Activated T-helper 17 cell treated with anti-CD3 and anti-CD28 coated beads, Interleukin-2, amount 50 U/mL, for 72 hours (primary cell): ENCODE measurements at places on chromosomes 1 and 21.

- ATAC-seq: no peak
Measured at GRCh38 chr1:72281144-72281543, 1.2 kb downstream of the NEGR1 start.

DNA sequence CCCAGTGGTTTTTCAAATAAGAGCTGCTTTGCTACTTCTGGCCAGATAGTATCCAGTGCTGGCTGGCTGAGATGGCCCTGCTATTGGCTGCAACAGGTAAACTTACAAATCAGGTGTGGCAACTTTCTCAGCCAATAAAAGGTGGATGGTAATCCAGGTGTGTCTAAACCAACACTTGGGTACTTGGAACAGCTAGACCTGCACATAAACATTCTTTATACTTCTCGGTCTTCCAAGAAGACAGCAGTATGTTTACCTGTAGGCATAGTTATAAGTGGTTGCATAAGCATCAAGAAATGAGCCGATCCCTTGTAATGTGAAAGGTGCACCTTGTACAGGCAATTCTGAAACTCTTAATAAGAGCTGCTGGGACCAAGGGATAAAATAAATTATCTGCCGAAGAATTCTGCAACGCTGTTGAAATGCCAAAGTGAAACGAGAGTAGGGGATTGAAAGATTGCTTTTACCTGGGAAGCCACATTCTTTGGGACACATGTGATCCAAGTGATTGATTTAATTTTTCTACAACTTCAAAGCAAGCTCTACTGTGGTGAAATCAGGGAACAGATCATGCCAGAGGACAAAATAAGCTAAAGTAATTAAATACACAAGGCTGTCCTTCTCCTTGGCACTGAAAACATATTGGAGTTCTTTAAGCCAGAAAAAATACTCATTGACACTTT is at the start of gene CLDN8:
CLDN8 (minus strand) TSS at position 57 of the 683 bp plus-strand sequence. CDS start 172 bp downstream, outside the sequence.
- no peak for ATAC-seq

- ATAC-seq: no peak
Measured at GRCh38 chr1:181557313-181557712, 74.0 kb downstream of the CACNA1E start.

GRCh38 chr21:14591377-14591776 is 45.3 kb upstream of the SAMSN1 start:
- ATAC-seq: peak; percentile 69

- ATAC-seq: no peak
Measured at GRCh38 chr1:181651276-181651675, 168.0 kb downstream of the CACNA1E start.

- no peak for ATAC-seq
Measured at GRCh38 chr21:20800106-20800505, 198.1 kb upstream of the NCAM2 start.

DNA sequence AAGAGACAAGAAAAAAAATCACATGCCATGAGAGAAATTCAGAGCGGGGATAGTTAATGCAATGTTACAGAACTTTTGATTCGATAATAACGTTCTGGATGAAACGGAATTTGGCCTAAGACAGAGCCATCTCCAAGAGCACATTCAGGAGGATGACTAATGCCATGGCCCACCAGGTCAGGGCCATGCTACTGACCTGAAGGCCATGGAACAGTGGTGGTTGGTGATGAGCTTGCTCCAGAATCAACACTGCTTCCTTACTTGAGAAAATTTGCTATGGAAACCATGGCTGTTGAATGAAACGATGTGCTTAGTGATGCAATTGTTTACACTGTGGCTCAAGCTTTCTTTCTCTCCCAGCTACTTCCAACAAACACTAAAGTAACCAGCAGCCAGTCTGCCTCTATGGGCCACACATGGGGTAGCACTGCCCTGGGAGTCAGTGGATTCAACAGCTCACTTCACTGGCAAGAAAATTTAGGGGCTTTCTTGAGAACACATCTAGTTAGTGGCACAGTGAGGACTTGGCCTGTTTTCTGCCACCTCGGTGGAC is 299.1 kb downstream of the PCP4 start:
- no peak for ATAC-seq
